ENCODE measurements at places on chromosomes 11 and 22.

DNA sequence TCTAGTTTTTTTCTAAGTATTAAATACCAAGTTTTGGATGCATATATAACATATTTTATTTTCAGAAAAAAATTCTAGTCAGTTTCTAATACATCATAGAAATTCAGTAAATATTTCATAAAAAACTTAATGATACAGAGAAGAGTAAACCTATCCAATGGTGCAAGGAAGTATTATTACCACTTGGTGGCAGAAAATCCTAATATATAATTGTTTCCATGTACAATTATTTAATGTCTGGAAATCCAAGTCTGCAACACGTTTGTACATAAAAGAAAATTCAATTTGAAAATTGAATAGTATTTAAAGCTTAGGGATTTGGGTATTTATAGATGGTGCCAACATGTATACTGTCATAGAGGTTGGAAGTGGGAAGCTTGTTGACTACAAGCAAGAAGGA is 127.0 kb downstream of the TRPC6 start:
- DNase-seq: no peak

DNA sequence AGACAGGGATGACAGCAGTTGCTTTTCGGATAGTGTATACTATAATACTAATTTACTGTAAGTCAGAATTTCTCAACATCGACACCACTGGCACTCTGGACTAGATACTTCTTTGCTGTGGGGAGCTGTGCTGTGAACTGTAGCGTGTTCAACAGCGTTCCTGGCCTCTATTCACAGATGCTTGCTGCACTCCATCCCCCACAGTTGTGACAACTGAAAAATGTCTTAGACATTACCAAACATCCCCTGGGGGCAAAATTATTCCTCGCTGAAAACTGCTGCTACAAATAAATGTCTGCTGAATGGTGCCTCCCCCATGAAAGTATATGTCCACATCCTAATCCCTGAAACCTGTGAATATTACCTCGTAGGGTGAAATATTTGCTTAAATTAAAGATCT is 7.5 kb upstream of the SLC15A3 start:
- no peak for DNase-seq

- DNase-seq: no peak
Measured at GRCh38 chr11:16982809-16983208, 31.4 kb downstream of the PLEKHA7 start.

DNA sequence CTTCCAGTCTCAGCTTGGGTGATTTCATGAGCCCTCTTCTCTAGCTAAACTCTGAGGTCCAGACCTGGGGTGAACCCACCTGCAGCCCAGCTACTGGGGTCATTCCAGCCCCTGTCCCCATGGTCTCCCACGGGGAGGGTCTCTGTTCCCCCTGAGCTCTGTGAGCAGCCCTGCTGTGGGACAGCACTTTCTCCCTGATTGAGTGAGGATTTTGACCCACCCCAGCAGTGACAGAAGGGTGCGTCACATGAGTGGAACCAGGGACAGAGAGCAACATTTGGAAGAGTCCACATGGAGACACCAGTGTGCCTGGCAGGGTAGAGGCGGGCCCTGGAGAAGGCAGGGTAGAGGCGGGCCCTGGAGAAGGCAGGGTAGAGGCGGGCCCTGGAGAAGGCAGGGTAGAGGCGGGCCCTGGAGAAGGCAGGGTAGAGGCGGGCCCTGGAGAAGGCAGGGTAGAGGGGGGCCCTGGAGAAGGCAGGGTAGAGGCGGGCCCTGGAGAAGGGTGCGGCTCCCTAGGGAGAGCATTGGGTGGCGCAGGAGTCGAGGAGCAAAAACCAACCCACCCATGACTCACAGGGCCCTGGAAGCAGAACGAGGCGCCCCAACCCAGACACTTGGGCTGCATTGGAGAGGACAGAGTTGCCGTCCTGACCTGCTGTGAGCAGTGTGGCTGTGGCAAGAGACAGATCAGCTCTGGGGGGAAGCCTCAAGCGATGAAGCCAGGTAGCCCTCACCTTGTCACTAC is 227.7 kb upstream of the B3GAT1 start:
- DNase-seq: no peak

DNA sequence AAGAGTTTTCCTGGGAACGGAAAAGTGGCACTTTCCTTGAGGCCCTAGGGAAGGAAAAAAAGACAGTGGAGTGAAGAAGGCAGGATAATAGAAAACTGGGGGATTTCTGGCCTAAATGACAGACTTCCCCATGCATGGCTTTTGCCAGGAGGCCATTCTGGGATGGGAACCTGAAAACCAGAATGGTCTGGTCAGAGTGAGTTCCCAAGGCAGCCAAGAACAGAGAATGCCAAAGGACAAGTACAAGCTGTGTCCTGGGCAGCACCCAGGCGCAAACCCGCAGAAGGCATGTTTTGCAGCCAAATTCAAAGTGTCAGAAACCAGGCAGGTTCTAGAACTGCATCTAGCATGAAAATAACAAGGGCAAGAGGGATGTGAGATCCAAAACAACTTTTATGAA is 162.4 kb downstream of the SPON1 start:
- no peak for DNase-seq

GRCh38 chr11:75981546-75981945 is 166.5 kb downstream of the UVRAG start:
- no peak for DNase-seq

GRCh38 chr22:47168900-47169800 is 406.7 kb downstream of the TBC1D22A start:
- DNase-seq: no peak

DNA sequence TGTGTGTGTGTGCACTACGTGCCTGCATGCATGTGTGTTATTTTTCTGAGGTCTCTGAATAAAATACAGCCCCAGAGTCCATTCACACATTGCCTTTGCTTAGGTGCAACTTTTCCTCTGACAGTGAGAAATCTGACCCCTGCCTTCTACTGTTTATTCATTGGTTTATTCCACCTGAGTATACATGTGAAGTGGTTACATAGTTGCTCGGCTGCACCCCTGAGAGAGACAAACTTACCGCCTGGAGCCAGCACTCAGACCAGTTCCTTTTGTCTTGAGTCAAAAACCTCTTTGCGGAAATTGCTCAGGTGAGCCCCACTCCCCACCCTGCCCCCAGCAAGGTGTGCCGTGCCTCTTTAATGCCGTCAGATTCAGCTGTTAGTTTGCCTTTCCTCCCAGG is 363.6 kb downstream of the BRD1 start:
- no peak for DNase-seq

- no peak for DNase-seq
Measured at GRCh38 chr11:9688716-9689511, 25.0 kb downstream of the SWAP70 start.

GRCh38 chr11:57310091-57310490 is 14.7 kb downstream of the TNKS1BP1 start:
- DNase-seq: no peak

DNA sequence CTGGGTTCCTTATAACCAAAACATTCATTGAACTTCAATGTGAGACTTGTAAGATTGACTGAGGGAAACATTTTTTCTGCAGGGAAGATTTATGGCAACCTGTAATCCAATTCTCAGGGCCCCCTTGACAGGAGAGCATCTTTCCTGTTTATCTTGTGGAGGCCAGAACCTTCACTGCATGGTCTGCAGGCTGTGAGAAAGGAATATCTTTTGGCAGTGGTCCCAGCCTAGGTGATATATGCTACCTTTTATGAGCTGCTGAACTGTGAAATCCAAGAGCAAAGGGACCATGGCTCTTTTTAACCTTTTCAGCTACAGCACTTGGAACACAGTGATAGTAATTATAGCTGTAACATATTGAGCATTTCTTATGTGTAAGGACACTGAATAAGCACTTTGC is 590.2 kb upstream of the B3GAT1 start:
- no peak for DNase-seq

DNA sequence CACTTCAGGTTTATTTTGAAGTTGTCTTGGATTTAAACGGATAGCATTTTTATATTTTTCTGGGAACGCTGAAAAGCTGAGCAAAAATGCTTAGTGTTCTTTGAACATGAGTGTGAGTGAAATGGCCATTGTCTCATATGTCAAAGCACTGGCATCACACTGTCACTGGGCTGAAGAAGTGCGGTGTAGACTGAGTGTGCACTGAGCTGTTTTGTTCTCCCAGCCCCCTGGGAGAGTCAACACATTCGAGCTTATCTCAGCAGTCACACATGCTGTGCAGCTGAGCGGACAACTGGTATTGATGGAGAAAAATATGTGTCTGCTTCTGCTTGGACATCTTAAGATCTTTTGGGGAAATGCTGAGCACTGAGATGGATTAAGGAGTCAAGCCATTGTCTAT is 90.8 kb downstream of the TECTA start:
- DNase-seq: no peak

DNA sequence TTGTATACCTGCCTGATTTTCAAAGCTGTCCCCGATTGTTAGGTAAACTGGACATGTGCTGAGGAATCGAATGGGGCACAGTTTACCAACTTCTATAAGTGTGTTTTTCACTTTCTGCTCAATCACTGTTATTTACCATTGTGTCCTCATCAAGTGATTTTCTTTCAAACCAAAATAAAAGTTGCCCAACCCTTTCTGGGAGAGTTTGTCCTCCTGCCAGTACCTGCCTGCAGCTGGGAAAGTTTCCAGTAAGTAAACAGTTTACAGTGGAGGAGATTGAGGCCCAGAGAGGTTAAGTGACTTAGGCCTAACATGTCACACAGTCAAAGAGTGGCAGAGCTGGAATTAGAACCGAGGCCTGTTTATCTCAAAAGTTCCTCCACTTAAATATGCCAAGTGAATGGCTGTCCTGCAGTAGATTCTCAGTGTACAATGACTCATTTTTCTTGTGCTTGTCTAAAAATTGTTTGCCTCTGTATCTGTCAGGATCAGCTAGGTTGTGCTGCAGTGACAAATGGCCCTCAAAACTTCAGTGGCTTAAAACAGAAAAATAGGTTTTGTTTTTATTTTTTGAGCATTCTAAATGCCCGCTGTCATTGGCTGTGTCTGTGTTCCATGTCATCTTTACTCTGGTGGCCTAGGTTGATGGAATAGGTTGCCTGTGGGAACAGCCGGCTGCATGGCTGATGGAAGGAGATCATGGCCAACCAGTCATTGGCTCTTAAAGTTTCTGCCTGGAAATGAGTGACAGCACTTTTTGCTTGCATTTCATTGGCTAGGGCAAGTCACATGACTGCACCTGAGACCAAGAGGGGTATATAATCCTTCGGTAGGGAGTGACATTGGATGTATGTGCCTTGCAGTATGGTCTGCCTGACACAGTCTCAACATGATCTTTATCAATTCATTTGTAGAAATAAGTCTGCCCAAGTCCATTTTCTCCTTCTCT is 61.8 kb upstream of the CRYBB3 start:
- DNase-seq: no peak

DNA sequence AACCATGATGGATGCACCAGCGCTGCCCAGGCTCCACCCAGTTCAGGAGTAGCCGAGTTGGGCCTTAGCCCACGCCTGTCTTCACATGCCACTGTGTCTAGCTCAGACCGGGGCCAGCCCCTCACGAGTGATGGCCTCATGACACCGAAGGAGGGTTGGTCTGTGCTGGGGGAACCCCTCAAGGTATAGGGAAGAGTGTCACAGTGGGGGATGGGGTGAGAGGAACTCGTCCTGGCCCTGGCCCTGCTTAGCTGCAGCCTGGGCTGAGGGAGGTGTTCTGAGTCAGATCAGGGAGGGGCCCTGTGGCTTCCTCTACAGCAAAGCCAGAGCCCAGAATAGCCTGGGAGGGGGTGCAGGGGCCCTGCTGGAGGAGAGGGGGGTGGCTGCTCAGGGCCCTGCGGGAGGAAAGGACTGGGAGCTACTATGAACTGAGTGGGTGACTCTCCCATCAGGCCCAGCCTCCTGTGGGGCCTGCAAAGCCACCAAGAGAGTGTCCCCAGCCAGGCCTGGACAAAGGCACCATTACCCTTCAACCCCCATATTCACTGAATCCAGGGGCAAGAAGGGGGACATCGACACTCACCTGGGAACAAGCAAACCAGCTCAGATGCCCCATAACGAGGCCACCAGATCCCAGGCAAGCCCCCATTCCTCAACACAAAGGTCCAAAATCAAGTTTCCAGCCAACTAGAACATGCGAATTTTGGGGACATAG is 41.2 kb downstream of the IGLL5 start:
- DNase-seq: no peak

- DNase-seq: no peak
Measured at GRCh38 chr11:78359921-78360320, 57.7 kb downstream of the GAB2 start.

Data from stimulated activated CD4-positive, alpha-beta T cell treated with anti-CD3 and anti-CD28 coated beads, Interleukin-15, amount 100 ng/mL, for 1 hour (primary cell).